ENCODE measurements at places on chromosomes 3 and 15. TPM values are rescaled to one million over a fixed set of nuclear protein-coding genes. Genes with fewer than 3 reads are reported as not detected.

TPRG1 gene
- total RNA-seq = 0.34 TPM

RYK gene
- 108 TPM for total RNA-seq

ISG20 gene
- 4.8 TPM for total RNA-seq

GOLGA6L7 gene
- total RNA-seq = not detected

MELTF gene
- total RNA-seq = 24.5 TPM

NEO1 gene
- 65.9 TPM for total RNA-seq

RARRES1 gene
- total RNA-seq = not detected

C15orf39 gene
- 2.7 TPM for total RNA-seq
